ENCODE measurements at places on chromosomes 13 and 19.

- DNase-seq = no peak
Observed at GRCh38 chr13:20405691-20406090, 120.0 kb downstream of the CRYL1 start.

DNA sequence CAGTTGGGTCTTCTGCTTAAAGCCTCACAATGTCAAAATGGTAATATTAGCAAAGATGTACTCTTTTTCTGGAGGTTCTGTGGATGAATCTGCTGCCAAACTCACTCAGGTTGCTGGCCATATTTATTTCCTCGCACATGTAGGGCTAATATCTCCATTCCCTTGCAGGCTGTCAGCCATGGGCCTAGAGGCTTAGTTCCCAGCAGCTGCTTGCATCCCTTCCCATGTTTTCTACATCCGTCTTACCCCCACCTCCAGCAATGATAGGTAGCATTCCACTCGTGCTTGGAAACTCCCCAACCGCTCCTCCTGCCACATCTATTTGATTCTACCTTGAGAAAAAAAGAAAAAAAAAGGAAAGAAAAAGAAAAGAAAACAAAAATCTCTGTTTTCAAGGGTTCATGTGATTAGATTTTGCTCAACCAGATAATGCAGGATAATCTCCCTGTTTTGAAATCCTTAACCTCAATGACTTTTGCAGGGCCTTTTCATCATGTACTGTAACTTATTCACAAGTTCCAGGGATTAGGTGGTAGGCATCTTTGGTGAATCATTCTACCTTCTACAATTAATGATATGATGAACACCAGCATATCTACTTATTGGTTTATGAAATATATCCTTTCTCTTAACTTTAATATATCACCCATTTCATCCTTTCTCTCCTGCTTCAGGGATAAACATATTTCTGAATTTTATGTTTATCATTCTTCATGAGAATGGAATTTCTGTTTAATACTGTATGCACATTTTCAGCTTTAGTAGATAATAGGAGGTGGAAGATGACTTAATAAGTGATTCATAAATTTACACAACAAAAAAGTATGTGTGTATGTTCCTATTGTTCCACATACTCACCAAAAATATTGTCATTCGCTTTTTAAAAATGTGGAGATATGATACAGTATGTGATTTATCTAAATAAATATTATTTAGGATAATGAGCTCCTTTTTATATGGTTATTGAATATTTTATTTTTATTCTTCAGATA, 931.9 kb downstream of the SLITRK5 start:
- DNase-seq = no peak

DNA sequence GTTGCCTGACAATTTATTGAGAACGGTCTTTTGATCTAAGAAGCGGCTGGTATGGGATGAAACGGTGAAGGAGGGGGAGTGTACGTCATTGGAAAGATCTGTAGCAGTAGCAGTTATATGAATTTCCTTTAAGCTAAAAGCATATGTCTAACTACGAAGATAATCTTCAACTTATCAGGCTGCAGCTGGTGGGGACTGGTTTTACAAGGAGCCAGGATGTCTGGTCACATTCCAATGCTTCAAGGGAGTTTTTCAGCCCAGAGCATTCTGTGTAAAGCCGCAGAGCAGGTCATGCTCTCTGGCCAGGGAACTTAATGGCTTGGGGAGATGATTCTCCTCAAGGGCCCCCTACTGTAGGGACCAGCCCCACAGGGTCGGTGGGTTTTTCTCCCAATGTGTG, 29.2 kb downstream of the CLEC4M start:
- DNase-seq = no peak

GRCh38 chr19:13079542-13079986, 23.1 kb downstream of the LYL1 start:
- no peak for DNase-seq

- no peak for DNase-seq
Observed at GRCh38 chr13:50731400-50731799, 112.1 kb downstream of the DLEU7 start.

DNA sequence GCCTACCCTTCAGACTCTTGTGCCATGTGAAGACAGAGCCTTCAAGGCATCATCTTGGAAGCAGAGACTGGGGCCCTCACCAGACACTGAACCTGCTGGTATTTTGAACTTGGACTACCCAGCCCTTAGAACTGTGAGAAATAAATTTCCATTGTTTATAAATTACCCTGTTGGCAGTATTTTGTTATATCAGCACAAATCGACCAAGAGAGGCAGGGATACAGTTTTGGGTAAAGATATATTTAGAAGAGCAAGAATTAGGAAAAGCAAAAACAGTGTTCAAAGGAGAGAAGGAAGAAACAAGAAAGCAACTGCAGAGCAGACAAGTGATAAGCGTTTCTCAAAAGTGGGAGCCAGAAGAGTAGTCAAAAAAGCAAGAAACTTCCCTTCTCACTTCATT, 600.8 kb downstream of the DCT start:
- no peak for DNase-seq

Measured in NCI-H460 (cell line).